ENCODE measurements at places on chromosomes 7 and 10. TPM values are rescaled to one million over a fixed set of nuclear protein-coding genes. Genes with fewer than 3 reads are reported as not detected.

DNA sequence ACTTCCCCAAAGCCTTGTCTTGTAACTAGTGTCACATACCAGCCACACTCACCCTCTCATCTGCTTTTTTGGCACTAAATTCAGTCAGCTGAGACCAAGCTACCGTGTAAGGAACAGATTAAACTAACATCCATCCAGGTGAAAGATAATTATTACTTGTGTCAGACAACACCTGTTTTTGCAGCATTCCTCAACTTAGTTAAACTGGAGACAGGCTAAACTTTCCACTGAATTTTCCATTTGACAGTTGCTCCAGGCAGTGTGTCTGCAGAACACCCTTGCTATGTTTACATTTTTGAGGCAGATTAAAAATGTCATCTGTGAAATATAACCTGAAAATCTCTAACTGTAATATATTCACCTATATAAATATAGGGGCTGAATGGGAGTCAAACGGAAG lies 73.6 kb downstream of the CYP26A1 start:
- DNase-seq, result no peak

- DNase-seq, result peak; percentile 78
Measured at GRCh38 chr7:46352004-46352954, 431.2 kb upstream of the IGFBP3 start.

DNA sequence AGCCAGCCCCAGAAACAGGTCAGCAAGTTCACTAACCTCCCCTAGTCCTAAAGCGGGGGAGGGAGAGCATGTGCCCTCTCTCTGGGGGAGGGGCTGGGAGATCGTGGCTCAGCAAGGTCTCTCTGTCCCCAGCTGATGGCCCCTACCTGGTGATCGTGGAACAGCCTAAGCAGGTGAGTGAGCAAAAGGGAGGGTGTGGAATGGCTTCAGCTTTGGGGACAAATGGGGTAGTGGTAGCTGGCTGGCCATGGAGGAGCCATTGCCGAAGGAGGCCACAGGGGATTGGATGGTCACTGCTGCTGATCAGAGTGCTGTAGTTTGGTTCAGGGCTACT lies 779 bp downstream of the NFKB2 start:
- no peak for DNase-seq

GRCh38 chr7:112603673-112604072 lies 122.9 kb downstream of the LSMEM1 start:
- no peak for DNase-seq

GRCh38 chr10:30542895-30543288 lies 86.7 kb downstream of the LYZL2 start:
- no peak for DNase-seq

DNA sequence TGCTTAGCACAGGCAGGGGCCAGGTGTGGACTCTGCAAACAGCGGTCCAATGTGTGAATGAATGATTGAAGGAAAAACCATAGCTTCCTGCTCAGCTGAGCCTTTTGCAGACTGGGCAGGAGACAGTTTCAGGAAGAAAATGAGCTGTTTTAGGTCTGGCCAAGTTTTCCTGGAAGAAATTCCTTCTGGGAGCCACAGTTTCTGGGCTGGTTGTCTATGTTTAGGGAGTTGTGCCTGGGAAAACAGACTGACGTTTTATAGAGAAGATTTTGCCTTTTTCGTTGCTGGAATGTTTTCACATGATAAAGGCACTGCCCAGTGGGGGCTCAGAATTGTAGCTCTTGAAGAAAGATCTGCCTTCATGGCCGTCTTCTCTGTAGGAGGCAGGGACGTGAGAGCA lies 255.1 kb downstream of the CCSER2 start:
- no peak for DNase-seq

DNA sequence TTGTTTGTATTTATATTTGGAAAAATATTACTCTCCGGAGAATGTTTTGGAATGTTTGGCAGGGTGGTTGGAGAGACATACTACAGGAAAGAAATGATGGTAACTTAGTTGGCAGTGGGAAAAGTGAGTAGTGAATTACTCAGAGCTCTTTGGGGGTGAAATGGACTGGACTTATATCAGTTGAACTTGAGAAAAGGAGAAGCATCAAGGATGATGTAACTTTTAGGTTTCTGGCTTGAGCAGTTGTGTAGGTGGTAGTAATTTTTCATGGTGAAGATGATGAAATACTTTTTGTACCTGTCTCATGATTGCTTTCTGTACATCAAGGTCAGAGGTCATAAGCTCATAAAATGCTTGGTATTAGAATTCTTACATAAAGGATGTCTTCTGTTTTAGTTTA lies 617.2 kb downstream of the AUTS2 start:
- DNase-seq, result no peak

DNA sequence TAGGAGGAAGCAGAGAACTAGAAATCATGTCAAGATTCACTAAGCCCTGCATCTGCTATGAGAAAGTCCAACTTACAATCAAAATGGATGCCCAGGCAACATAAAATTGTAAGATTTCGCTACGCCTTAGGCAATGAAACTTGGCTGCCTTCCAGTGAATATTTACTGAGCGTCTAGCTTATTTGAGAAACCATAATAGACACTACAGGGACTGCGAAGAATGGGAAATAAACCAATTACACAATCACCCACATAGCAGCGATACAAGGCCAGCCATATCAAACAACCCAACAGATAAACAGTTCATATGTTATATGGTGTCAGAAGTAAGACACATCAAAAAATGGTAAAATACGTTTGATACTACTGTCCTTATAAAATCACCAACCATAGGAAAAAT lies 545.0 kb upstream of the C7orf33 start:
- DNase-seq, result no peak

- DNase-seq, result no peak
Measured at GRCh38 chr10:124019886-124020797, 73.3 kb downstream of the CHST15 start.

DNA sequence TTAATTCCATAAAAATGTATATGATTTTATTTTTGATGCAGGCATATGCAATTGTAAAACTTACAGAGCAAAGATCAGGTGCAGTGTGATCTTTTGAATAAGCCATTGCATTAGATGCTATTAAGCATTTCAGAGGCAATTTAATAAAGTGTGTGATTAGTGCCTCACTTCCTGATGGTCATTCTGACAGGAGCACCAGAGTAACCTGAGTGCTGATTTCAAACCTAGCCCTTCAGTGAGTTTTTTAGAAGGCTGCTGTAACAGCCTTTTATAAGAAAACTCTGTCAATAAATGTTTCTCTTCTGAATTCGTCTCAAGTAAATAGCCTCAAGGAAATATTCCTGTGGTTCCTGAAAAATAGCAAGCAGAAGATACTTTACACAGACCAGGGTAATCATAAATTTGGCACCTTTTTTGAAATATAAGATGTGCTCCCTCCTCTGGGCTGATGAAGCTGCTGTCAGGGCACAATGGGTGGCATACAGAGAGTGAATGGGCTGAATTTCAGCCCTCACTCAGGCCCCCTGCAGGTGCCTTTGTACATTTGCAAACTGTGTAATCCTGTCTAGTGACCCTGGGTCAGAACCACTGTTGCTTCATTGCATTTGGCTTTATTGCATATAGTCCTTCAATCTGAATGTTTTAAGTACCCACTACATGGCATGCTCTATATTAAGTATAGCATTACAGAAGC lies 193.7 kb upstream of the CSTF2T start:
- DNase-seq, result peak; percentile 24

DNA sequence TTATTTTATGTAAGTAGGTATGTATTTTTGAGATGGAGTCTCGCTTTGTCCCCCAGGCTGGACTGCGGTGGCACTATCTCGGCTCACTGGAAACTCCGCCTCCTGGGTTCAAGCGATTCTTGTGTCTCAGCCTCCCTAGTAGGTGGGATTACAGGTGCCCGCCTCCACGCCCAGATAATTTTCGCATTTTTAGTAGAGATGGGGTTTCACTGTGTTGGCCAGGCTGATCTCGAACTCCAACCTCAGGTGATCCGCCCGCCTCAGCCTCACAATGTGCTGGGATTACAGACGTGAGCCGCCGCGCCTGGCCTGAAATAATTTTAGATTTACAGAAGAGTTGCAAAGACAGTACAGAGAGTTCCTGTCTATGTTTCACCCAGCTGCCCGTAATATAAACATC lies 37.5 kb downstream of the PFKFB3 start:
- no peak for DNase-seq

- no peak for DNase-seq
Measured at GRCh38 chr10:95438781-95439180, 122.4 kb downstream of the SORBS1 start.

- DNase-seq, result no peak
Measured at GRCh38 chr10:48450741-48451466, 144.4 kb downstream of the MAPK8 start.

- no peak for DNase-seq
Measured at GRCh38 chr7:90824386-90825307, 228.5 kb downstream of the CDK14 start.

DNA sequence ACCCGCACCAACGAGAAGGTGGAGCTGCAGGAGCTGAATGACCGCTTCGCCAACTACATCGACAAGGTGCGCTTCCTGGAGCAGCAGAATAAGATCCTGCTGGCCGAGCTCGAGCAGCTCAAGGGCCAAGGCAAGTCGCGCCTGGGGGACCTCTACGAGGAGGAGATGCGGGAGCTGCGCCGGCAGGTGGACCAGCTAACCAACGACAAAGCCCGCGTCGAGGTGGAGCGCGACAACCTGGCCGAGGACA lies 1.6 kb downstream of the VIM start:
- no peak for DNase-seq

GRCh38 chr7:49111706-49112105 lies 187.4 kb downstream of the CDC14C start:
- DNase-seq, result no peak

GRCh38 chr10:5390607-5391205 lies 13.9 kb downstream of the TUBAL3 start:
- DNase-seq, result no peak

DNA sequence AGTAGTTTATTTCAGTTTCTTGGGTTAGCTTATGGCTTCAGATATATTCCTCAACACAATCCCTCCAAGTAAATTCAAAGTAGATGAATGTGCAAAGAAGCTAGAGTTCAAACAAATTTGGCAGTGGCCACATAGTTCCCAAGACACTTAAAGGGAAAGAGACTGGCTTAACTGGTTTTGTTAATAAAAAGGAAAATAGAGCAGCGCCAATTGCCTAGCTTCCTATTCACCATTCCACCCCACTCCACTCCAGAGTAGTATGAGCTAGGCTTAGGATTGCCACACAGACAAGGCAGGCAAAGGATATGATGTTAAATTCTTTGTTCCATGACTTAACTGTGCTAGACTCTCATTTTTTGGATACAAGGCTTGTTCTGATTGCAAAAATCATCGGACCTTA lies 2.0 kb downstream of the XRCC2 start:
- no peak for DNase-seq

DNA sequence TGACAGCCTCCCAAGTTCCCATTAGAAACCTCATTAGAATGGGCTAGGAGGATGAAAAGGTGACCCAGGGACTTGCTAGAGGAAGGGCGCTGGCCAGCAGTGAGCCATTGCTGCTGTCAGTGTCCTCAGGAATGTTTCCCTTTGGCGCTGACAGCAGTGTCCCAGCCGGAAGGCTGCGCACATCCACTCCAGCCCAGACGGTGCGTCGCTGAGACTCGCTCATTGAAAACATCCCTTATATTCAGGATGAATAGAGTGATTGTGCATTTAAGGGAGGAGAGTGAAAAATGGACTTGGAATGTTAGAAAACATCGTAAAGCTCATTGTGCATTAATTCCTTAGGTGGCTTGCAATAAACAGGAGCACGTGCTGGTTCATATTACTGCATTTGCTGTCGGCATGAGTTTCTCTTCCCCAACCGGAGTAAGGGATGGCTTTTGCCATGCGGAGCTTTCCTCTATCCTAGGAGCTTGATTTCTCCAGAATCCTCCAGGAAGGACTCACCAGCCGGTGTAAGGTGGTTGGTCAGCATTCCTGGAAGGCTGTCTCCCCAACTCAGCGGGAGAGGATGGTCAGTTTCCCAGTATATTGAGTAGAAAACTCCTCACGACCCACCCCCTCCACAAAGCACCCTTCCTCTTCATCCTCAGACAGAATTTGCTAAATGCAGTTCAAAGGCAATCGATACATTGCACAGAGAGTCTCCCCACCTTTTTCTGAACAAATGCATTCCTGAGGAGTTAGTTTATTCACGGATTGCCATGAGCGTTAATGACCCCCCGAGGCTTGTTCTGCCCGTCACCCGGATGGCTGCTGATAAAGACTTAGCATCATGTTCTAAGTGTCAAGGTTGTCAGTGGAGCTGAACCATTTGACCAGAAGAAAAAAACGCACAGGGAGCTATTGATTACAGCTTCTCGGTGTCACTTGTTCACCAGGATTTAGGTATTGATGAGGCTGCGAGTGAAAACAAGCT lies 201.8 kb downstream of the EBF3 start:
- no peak for DNase-seq

GRCh38 chr7:21526007-21526406 lies 16.8 kb upstream of the DNAH11 start:
- DNase-seq, result no peak

DNA sequence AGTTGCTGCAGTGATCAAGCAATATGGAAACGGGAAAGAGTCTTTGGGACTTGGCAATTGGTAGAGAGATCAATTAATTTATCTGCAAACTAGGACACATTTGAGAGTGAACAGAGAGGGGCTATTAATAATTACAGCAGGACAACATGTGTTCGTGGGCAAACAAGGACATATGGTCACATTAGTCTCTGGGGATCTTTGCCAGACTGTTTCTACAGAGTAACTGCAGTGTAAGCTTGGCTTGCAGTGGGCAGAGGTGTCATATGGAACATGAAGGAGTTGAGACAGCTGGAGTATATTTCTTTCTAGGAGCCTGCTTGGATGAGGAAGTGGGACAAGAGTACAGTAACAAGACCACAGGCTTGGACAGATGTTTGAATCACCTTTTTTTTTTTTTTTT lies 232.1 kb upstream of the LYZL1 start:
- DNase-seq, result no peak

DNA sequence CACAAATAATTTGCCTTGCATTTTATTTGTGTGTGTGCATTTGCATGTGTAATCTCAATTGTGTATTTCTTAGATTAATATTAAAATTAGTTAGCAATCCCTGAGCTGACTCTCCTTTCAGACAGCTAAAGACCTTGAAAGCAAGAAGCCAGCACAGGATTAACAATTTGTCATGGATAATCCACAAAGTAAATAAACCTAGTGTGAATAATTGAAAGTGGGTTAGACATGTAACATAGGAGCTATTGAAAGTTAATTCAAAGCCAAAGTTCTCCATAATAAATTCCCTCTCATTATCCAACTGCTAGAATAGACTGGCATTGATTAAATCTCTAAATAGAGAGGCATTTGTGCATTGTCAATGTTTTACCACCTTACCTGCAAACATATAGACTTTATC lies 326.1 kb downstream of the PLXDC2 start:
- DNase-seq, result no peak

GRCh38 chr7:151924508-151924907 lies 31.7 kb upstream of the GALNTL5 start:
- no peak for DNase-seq

- no peak for DNase-seq
Measured at GRCh38 chr7:155843426-155844018, 31.3 kb upstream of the SHH start.

Gene MSS51
- 2.9 TPM for total RNA-seq

Gene SLC26A3
- total RNA-seq, result not detected

Gene CYP26C1
- total RNA-seq, result 0.39 TPM

Gene CPXM2
- not detected for total RNA-seq

Gene CRHR2
- not detected for total RNA-seq

Gene SLC13A4
- total RNA-seq, result not detected

Gene INHBA
- 68.9 TPM for total RNA-seq

Measured in Calu3 (cell line).